GM06990 (cell line): ENCODE measurements at places on chromosomes 5 and 9.

DNA sequence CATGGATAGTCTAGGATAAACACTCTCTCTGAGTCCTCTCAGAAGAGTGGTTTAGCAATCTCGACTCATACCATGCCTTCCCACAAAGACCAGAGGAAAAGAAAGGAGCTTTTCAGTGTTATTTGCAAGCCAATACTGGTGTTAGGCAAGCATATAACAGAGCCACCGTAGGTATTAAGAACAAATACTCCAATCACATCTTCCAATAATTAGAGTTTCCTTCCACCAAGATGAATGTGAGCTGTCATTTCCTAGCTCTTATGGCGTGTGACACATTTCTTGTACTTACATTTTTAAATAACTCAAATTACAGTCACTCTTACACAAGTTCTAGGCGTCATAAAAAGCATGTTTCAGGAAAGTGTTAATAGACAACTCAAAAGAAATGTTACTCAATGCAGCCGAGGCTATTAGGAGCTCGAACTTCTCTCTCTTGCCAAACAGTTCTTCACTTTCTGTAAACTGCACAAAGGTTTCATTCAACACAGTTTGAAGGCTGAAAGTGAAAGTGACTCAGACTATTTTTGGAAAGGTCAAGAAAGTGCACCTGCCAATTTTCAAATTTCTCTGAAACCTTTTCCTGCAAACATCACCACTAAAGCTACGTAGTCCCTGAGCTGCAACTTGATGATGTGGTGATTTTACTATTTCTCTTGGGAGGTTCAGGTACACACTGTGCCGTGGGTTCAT is 153.8 kb downstream of the AUH start:
- peak; percentile 79 for DNase-seq

GRCh38 chr9:15253197-15253596 is 53.8 kb downstream of the TTC39B start:
- DNase-seq, result no peak

GRCh38 chr9:14345354-14346230 is 31.7 kb upstream of the NFIB start:
- no peak for DNase-seq

- no peak for DNase-seq
Measured at GRCh38 chr5:152560512-152561137, 155.5 kb upstream of the NMUR2 start.

DNA sequence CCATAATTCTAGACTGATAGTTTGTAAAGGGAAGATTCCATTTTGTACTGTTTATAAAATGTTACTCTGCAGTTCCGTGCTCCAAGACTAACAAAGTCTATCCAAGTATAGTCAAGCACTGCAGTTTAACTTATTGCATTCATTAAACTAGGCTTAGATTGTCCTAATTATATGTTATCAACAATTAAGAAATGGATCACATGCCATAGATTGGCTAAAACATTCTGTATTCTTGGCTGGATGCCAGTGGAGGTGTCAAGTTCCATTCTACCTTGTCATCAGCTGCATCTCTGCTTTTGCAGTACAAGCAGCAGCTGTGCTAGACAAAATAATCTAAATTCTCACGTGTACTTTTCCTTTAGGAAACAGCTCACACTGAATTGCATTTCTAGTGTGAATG is 69.4 kb upstream of the MEF2C start:
- DNase-seq, result no peak

DNA sequence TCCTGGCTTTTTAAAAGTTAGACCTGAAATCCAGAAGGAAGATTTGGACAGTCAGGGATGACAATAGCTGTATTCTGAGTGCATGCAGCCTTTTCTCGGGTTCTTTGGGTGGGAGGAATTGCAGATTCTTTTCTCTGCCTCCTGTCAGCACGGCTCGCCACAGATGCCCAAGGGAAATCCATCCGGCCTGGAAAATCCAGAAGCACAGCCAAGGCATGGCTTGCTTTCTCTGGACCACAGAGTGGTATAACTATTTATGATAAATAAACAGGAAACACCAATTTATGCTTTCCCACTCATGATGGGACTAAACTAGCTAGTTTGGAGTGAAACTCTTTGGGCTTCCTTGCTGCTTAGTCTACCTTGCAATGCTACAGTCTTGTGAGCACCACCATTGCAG is 59.1 kb downstream of the C9orf152 start:
- no peak for DNase-seq

DNA sequence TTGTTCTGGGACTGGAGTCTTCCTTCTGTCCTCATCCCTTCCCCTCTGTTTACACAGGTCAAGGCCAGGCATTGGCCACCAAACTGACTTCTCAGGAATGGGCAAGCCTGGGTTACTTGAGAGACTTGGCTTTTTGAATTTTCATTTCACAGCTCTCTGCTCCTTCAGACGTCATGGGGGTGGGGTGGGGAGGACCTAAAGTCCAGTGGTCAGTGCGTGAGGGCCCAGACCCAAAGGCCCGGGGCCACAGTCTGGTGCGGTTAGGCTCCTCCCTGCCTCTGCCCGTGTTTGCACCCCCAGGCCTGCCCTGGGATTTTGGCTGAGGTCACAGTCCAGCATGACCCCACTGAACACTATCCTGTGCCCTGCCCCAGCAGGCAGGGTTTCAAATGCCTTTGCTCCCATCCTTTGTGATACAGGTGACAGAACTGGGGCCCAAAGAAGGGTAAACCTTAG is 4.1 kb upstream of the CXXC5 start:
- no peak for DNase-seq

- DNase-seq, result no peak
Measured at GRCh38 chr9:77968506-77968905, 63.1 kb downstream of the GNAQ start.

DNA sequence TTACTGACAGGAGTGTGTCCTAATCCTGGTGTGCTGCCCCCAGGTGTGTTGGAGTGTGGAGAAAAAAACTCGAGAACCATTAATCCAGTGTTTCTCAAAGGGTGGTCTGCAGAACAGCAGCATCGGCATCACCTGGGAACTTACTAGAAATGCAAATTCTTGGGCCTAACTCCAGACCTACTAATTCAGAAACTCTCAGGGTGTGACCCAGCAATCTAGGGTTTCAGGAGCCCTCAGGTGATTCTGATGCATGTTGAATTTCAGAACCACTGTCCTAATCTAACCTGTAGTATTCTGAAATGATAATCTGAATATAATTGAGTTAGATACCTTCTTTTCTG is 30.0 kb upstream of the IL6ST start:
- DNase-seq, result no peak

GRCh38 chr5:80960531-80961375 is 590 bp downstream of the RASGRF2 start:
- peak; percentile 14 for DNase-seq

- no peak for DNase-seq
Measured at GRCh38 chr9:107142430-107142829, 140.6 kb upstream of the RAD23B start.

DNA sequence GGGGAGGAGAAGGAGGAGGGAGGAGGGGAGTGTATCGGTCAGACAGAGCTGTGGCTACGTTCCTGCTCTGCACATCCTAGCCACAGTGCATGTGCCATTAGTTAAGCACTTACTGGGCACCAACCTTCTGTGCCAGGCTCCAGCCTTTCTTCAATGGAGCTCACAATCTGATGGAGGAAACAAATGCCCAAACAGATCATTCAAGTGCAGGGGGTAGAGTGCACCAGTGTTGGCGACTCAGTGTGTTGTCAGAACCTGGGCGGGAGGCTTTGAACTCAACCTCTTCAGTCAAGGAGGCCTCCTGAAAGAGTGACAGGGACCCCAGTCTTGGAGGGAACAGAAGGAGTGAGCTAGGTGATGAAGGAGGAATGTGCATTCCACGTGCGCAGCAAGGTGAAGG is 51.9 kb upstream of the SHB start:
- DNase-seq, result no peak

GRCh38 chr5:148810823-148811222 is 15.6 kb upstream of the ADRB2 start:
- no peak for DNase-seq

DNA sequence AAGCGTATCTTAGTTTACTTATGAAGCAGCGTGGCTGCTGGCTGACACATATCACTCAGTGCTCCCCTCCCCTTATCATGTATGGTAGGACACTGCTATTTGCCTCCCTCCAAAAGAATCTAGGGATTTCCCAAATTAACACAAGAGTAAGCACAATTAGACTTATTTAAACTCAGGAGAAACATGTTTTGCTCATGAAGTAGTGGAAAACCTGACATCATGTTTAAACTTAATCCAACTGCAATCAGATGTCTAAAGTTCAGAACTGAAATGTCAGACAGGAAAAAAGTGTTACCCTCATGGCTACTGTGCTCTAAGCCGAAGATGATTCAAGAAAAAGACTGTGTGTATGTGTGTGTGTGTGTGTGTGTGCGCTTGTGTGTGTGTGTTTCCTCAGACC is 324.1 kb upstream of the TNC start:
- no peak for DNase-seq

DNA sequence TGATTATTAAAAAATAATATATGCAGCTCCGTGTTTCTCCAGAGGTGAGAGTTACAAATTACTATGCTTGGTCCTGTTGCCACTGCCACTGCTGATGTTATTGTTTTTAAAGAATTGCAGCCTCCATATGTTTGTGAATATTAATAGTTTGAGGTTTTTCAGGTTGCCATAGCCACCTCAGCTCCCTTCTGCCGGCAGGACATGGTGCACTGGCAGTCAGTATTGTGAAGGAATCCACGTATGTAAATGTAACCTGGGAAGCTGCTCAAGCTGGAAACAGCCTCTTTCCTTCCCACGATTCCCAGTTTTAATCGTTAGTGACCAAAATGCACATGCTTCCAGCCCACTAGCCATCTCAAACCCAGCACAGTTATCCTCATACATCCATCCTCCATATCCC is 184.4 kb upstream of the CCNG1 start:
- DNase-seq, result no peak

DNA sequence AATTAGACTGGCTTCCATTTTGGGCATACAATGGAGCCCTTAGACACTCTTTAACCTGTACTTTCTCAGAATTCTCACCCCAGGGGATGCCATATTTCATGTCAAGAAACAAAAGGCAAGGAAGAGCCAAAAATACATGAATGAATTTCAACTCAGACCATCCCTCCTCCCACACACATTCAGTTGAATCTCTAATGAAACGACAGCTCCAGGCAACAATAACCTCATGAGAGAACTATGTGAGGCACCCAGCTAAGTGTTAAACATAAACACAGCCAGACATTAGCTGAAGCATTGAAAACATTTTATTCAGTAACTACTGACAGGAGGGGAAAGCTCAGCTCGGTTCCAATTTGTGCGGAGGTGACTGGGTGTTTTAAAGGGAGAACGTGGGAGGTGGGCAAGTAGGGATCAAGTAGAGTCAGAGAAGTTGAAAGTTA is 1359.1 kb upstream of the CDH9 start:
- DNase-seq, result no peak

DNA sequence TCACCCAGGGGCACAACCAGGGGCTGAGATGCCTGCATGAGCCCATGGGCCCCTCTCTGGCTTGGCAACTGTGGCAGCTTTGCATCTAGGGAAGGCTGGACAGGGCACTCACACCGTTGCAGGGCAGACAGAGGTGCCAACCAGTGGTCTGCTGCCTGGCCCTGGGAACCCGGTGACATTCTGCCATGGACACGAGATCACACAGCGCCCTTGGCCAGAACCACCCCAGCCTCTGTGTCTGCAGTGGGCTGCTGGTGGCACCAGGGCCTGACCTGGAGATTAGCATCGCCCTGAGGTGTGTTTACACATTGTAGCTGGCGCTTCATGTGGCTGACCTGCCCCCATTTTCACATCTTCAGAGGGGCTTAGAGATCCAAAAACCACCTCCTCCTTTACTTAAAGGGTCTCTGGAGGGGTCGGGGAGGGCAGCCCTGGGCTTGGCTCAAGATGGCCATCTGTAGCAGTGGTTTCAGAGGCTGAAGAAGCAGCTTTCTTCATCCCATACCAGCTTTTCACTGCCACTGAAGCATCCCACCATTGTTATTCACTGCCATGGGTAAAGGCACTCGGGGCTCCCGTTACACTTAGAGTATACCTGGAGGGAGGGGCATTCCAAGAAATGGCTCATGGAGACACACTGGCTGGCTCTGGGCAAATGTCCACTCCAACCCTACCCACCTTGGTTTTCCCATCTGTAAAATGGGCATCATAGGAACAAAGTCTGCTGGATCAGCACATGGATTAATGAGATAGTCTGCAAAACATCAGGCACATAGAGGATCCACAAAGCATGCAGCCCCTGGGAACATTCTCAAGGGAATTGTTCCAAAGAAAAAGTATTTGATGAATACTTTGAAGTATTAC is 11.4 kb downstream of the DCANP1 start:
- DNase-seq, result no peak

- DNase-seq, result no peak
Measured at GRCh38 chr9:2335260-2335659, 286.3 kb upstream of the VLDLR start.

DNA sequence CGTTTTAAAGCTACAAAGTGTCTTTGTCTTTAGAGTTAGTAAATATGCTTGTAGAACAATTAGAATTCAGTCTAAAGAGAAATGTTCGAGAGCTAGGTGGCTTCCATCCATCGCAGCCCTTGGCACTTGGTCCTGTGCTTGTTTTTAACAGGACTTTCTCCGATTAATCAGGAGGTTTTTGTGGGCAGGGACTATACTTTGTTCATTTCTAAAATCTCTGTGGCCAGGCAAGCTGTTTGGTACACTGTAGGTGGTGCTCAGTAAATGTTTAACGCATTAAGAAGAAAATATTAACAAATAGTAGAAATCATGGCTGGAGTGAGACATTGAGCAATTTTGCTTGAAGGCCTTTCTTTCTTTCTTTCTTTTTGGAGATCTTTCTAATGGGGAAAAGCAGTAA is 20.8 kb downstream of the AGXT2 start:
- no peak for DNase-seq

DNA sequence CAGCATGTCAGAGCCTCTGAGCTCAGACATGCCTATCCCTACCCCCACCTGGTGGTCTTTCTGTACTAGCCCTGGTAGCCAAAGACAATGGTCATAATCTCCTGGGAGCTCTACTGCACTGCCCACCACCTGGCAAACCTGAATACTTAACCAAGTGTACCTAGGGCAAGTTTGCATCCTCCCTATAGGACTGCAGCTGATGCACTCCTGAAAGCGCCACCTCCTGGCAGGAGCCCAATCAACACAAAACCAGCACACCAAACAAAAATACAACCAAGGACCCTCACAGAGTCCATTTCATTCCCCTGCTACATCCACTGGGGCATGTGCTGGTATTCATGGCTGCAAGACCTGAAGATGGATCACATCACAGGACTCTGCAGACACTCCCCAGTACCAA is 14.8 kb upstream of the FAM174A start:
- DNase-seq, result no peak

DNA sequence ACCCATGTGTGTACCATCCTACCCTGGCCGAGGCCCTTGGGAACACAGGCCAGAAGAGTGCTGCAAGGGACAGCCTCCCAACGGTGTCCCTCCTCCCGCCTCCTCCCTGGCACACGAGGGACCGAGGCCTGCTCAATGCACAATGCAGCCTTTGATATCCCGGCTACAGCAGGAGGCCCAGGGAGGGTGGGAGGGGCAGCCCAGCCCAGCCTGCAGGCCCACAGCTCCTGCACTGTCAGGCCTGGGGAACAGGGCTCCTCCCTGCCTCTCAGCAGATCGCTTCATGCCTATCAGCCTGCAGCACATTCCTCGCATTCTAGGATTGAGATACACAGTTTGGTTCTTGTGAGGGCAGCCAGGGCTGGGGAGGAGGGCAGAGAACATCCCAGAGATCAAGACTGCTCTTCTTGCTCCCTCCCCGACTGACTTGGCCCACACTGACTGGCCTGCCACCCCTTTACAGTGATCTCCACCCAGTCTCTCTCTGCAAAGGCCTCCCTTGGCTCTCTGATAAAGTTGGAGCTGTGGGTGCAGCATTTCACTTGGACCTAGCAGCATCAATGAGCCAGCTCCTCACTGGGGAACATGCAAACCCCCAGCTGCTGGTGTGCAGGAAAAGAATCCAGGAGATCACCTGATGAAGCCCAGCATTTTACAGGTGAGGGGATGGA is at the start of gene SH3TC2:
Gene SH3TC2 (minus strand): TSS at position 46 of the 671 bp plus-strand sequence. CDS start 40 bp downstream, at position 6.
- DNase-seq, result no peak
